ENCODE measurements at places on chromosomes 7 and 10. TPM values are rescaled to one million over a fixed set of nuclear protein-coding genes. Genes with fewer than 3 reads are reported as not detected.

DNA sequence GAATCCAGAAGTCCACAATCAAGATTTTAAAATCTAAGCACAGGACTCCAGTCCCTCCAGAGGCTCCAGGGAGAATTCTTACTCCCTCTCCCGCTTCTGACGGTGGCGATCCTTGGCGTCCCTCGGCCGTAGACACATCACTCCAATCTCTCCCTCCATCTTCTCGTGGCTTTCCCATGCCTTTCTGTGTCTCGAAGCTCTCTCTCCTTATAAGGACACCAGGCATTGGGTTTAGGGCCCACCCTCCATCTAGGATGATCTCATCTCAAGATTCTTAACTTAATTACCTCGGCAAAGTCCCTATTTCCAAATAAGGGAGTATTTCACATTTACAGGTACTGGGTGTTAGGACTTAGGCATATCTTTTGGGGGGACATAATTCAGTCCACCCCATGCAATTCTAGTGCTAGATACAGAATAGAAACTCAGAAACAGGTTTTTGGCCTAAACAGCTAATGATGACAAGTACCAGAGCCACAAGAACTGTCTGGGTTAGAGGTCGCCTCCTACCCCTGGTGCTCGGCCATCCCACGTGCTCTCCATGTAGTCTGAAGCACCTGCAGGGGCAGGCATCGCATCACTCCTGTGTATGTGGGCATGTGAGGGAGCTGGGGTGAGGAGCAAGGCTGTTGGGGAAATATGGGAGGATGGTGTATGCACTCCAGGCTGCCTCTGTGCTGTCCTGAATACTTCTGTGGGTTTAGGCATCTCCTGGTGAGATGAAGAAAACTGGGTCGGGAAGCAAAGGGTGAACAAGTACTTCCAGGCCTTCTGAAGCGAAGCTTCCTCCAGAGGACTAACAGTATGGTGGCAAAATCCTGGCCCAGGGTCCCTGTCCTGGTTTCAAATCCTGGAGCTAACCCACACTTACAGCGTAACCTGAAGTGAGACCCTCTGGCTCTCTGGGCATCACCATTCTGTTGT is 298.3 kb upstream of the ZMIZ1 start:
- DNase-seq, result no peak

The INSYN2A gene
- not detected for total RNA-seq

GRCh38 chr10:23568996-23569395 is 130.1 kb downstream of the OTUD1 start:
- DNase-seq, result no peak

- no peak for DNase-seq
Observed at GRCh38 chr10:128865436-128866195, 601.4 kb upstream of the MGMT start.

The NOS3 gene
- 8.7 TPM for total RNA-seq

DNA sequence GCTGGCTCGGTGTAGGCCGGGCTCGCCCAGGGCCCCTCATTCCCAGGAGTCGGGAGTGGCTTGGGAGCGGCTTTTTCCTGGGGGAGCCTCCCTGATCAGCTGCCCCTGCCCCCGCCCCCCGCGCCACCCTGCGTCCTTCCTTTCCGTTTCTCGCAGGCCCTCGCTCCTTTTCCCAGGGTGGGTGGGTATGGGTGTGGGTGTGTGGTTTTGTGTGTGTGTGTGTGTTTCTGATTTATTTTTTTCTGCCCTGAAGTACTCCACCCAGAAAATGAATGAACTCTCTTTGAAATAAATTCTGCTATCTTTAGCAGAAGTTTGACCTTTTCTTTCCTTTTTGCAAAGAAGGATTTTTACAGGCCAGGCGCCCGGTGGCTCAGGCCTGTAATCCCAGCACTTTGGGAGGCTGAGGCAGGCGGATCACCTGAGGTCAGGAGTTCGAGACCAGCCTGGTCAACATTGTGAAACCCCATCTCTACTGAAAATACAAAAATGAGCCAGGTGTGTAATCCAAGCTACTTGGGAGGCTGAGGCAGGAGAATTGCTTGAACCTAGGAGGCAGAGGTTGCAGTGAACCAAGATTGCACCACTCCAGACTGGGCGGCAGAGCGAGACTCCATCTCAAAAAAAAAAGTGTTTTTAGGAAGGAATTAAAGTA is 30.0 kb upstream of the AP5Z1 start:
- DNase-seq, result no peak

- DNase-seq, result no peak
Observed at GRCh38 chr7:94313926-94314325, 80.8 kb upstream of the COL1A2 start.

GRCh38 chr7:119392-120163 is 72.8 kb upstream of the FAM20C start:
- DNase-seq, result peak; percentile 57

The FAM25A gene
- total RNA-seq, result not detected

The FLNC gene
- 0.55 TPM for total RNA-seq

GRCh38 chr10:110829721-110830410 is 41.9 kb upstream of the PDCD4 start:
- DNase-seq, result no peak

The EIF5AL1 gene
- total RNA-seq, result 0.48 TPM

DNA sequence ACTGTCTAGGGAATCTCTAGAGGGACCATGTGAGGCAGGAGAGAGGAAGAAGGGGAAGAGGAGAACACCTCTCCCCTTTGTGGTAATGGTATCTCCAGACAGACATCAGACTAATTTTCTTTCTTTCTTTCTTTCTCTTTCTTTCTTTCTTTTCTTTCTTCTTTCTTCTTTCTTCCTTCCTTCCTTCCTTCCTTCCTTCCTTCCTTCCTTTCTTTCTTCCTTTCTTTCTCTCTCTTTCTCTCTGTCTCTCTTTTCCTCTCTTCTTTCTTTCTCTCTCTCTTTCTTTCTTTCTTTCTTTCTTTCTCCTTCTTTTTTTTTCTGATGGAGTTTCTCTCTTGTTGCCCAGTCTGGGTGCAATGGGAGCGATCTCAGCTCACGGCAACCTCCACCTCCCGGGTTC is 73.2 kb upstream of the PAX2 start:
- DNase-seq, result no peak

DNA sequence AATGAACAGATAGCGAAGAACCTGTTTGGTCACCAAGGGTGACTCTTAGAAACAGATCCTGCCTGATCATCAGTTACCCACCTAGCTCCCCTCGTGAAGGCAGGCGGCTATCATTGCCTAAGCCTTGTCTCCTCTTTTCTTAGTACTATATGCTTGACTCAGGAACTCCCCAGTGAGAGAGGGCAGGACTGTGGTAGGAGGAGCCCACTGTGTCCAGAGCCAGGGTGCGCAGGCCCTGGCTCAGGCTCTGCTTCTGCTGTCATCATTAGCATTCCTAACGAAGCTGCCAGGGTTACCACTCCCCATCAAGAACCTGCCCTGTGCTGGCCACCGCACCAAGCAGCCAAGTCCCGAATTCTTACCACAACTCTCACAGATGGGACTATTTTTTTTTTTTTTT is 160.8 kb downstream of the CHN2 start:
- DNase-seq, result no peak

GRCh38 chr10:107589081-107589480 is 424.6 kb upstream of the SORCS1 start:
- no peak for DNase-seq

The PPP1R3C gene
- 136 TPM for total RNA-seq

The GPR26 gene
- total RNA-seq, result not detected

DNA sequence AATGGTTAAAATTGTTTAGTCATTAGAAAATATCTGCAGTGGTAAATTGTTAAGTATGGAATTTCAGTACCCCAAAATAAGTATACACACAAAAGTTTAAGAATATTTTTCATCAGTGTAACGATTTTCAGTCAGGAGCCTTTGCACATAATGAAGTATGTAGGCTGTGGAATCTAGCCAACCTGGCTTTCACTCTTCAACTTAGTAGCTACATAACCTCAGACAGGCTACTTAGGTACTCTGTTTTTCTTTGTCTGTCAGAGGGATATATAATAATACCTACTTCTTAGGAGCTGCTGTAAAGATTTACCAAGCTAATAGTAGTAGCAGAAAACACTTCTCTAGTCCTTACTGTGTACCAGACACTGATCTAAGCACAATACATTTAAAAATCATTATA is 137.5 kb downstream of the ZEB1 start:
- DNase-seq, result no peak

The FAM237B gene
- total RNA-seq, result not detected

GRCh38 chr10:84159076-84159685 is 14.4 kb upstream of the GPR15LG start:
- no peak for DNase-seq

DNA sequence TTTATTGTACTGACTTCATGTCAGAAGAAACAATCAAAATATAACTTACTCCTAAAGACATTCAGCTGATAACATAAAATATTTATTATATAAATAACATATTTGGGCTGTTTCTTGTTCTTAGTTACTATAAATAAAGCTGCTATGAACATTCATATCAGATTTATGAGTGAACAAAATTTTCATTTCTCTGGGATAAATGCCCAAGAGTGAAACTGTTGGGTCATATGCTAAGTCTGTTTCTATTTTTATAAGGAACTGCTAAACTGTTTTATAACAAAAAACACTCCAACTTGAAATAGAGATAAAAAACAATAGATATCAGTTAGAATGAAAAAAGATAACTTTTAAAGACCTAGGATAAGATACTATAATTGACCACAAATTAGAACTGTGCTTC is 26.5 kb upstream of the CC2D2B start:
- no peak for DNase-seq

- DNase-seq, result no peak
Observed at GRCh38 chr10:97875391-97875790, 25.7 kb downstream of the GOLGA7B start.

The C7orf57 gene
- total RNA-seq, result not detected

Data from left lobe of liver (tissue), 2 donors.